ENCODE measurements at places on chromosomes 11 and 22. TPM values are rescaled to one million over a fixed set of nuclear protein-coding genes. Genes with fewer than 3 reads are reported as not detected.

GRCh38 chr11:110198031-110198729 lies 98.2 kb downstream of the RDX start:
- DNase-seq: peak; percentile 67

- DNase-seq: no peak
Observed at GRCh38 chr11:120332822-120333716, 3.1 kb upstream of the ARHGEF12 start.

GRCh38 chr22:49282596-49282995 lies 545.1 kb downstream of the BRD1 start:
- no peak for DNase-seq

GDPD4 gene
- not detected for total RNA-seq

GRCh38 chr11:122706291-122707088 lies 51.0 kb downstream of the UBASH3B start:
- DNase-seq: no peak

UBQLNL gene
- 0.19 TPM for total RNA-seq

Data from mesenteric fat pad (tissue), 1 donor.